ENCODE measurements at places on chromosomes 11 and 22. TPM values are rescaled to one million over a fixed set of nuclear protein-coding genes. Genes with fewer than 3 reads are reported as not detected.

HBB gene
- not detected for total RNA-seq

ART1 gene
- total RNA-seq = not detected

SAA4 gene
- not detected for total RNA-seq

FCHSD2 gene
- 15.6 TPM for total RNA-seq

VPS11 gene
- 10.4 TPM for total RNA-seq

PLEKHB1 gene
- 31.1 TPM for total RNA-seq

MS4A3 gene
- total RNA-seq = not detected

FDXACB1 gene
- 4.0 TPM for total RNA-seq

DNA sequence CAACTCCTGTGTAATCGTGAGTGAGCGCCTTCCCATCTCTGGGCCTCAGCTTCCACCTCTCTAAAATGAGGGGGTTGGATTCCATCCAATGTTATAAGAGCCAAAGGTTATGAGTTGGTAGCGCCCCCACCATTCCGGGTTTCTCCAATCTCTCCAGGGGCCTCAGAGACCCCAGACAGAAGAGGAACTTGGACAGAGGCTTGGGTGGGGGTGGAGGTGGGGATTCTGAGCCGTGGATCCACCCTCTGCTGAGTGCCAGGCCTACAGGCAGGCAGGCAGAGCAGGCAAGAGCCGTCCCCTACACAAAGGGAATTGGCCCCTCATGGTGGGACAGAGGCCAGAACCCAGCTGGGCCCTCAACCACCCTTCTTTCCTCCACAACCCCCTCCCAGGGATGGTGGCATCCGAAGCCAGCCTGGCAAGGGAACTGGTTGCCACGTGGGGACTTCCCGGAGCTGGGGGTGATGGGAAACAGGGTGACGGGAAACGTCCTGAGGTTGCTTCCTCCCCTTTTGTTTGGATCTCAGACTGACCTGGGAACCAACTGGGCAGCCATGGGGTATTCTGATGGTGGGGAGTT is 31.8 kb downstream of the TXN2 start:
- DNase-seq = no peak

DNA sequence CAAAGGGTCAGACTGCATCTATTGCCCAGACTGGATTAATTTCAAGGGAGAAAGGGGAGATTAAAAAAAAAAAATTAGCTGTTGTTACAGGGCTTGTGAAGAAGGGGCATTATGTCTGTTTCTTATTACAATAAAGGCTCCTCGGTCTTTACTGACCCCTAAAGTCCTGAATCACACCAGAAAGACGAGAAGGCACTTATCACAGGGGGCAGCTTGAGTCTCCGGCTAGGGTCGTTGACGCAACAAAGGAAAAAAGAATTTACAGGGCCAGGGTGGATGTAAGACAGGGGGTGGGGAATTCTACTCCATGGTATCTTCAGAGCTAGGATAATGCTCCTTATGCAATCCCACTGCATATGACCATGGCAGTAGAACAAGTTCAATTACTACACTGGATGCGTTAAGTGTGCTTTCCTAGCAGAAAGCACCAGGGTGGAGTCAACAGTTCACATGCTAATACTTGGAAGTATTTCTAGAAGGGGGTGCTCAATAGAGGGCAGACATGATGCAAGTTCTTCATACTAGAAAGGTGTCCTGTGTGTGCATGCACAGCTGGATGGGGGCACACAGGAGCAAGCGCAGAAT is 16.5 kb downstream of the DDX17 start:
- DNase-seq = no peak

GRCh38 chr11:71246559-71246958 is 5.8 kb downstream of the SHANK2 start:
- DNase-seq = peak; percentile 68

DNA sequence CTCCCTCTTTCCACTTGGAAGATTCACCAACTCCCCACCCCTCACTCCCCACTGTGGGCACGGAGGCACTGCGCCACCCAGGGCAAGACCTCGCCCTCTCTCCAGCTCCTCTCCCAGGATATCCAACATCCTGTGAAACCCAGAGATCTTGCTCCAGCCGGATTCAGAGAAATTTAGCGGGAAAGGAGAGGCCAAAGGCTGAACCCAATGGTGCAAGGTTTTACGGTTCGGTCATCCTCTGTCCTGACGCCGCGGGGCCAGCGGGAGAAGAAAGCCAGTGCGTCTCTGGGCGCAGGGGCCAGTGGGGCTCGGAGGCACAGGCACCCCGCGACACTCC is 397 bp upstream of the CD44 start:
- no peak for DNase-seq

GRCh38 chr11:19642185-19643158 is 70.2 kb upstream of the NAV2 start:
- no peak for DNase-seq

DNA sequence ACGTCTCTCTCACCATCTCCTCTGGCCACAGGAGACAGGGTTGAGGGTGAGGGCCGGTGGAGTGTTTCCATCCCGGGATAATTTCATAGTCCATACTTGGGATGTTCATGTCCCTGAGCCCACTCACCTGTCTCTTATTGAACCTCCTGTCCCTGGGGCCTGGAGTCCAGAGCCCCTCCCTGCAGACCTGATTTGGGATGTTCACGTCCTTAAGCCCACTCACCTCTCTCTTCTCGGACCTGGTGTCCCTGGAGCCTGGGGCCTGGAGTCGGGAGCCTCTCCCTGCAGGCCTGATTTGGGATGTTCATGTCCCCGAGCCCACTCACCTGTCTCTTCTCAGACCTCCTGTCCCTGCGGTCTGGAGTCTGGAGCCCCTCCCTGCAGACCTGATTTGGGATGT is 868.2 kb downstream of the BRD1 start:
- no peak for DNase-seq

- no peak for DNase-seq
Measured at GRCh38 chr22:27844256-27844655, 42.7 kb upstream of the MN1 start.

DNA sequence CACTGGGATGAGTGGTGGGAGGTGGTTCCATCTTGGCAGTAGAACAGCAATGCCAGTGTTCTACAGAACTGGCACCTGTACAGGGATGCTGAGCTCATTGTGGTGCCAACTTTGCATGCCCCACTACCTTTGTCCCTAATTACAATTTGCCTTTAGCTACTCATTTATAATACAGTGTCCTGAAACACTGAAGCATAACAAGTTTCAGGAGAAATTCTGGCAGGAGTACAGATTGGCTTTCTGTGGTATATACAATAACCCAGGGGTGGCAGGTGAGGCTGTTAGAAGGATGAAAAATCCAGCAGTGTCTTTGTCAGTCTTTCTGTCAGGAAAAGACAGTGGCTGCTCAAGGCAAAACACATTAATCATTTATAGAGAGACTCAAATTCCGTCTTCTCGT is 240.3 kb downstream of the FAM76B start:
- no peak for DNase-seq

DNA sequence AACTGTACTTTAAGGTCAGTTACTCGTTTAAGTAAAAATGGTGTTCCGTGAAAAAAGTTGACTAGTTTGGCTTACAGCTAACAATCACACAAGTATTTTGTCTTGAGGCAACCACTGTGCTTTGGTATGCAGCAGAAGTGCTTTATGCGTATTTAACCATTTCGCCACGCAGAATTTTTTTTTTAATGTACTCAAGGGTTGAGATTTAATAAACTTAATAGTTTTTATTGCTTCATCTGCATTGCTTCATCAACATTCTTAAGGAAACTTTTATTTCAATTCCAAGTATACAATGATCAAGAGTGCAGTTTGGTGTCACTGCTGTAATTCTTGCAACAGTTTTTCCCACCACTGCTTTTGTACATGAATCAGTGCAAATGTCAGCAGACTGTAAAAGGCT is 66.4 kb downstream of the ZNRF3 start:
- DNase-seq = no peak

DNA sequence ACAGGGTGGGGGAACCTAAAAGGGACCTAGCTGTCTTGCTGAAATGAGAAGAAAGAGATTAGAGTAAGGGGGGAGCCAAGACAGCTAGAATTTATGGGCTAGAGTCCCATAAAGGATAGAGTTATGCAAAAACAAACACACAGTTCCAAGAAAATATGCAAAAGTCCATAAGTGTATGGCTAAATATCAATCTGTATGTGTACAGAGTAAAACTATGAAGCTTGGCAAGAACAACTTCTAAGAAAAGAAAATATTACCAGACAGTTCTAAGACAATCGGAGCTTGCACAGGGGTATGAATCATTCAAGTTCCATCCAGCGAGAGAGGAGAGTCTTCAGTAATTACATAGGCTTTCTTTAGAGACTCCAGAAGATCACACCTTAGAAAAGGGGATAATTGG is 41.8 kb downstream of the GDPD4 start:
- no peak for DNase-seq

DNA sequence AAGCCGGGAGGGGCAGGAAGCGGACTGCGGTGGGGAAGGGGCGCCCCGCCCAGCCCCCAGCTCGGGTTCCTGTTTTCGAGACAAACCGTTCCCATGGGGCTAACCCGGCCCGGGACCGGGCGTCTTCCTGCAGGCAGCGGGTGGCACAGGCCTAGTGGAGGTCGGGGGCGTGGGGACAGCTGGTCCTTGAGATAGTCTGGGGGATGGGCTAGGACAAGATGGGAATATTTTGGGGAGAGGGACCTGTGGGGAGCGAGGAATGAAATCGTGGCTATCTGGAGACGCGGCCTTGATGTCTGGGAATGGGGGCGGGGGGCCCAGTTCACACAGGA is 1.2 kb upstream of the RASGRP2 start:
- DNase-seq = no peak

- DNase-seq = no peak
Measured at GRCh38 chr22:27625769-27626674, 175.5 kb downstream of the MN1 start.

GRCh38 chr22:39563571-39564428 is 6.8 kb upstream of the CACNA1I start:
- no peak for DNase-seq

DNA sequence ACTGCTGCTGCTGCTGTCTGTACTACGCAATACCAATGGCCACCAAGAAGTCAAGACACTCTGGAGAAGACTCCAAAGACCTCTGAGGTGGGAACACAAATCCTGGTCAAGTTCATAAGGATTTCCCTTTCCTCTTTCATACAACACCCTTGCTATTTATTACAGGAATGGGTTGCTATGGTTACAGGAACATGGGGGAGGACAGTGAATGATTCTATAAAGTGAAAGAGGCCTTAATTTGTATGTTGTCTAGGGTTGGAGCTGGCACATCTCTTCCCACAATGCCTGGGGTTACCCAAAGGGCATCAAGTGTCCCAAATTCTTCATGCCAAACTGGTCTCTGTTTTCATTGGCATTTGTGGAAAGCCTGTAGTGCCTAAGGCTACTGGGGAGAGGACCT is 11.4 kb upstream of the SEC14L3 start:
- no peak for DNase-seq

- DNase-seq = no peak
Measured at GRCh38 chr11:95175818-95176380, 55.1 kb downstream of the SESN3 start.

- peak; percentile 65 for DNase-seq
Measured at GRCh38 chr11:77557553-77557952, 32.2 kb upstream of the AQP11 start.

DNA sequence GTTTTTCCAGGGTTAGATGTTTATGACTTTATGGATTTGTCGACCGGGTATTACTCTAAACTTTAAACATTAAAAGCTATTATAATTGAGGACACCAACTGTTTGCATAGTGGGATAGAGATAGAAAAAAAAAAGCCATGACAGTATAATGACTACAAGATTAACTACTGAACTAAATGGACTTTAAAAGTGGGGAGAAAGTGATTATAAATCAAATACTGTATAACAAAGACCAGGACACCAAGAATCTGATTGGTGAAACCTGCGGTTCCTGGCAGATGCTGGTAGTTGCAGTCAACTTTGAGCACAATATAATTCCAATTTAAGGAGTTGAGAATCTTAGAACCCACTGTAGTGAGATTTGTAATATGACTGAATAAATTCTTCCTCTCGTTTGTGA is 2.5 kb downstream of the CRKL start:
- no peak for DNase-seq

DNA sequence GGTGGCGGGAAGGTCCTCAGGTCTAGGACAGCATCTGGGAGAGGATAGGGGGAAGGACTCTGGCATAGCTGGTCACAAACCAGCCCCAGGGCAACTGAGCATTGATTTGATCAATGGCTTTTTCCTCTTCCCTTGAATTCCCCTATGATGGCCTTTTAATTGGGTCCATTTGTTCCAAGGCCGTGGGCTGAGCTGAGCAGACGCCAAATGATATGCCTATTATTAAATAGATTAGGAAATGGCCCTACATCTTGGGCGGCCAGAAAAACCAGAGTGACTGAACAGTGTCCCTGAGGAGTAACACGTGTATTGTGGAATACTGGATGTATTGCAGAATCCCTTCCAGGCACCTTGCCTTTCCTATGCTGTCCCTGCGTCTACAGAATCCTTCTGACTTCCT is 26.7 kb upstream of the P2RY6 start:
- no peak for DNase-seq

Data from neural progenitor cell (in vitro differentiated cells).